Effector CD8-positive, alpha-beta T cell (primary cell): ENCODE measurements at places on chromosomes 6 and 20.

GRCh38 chr20:31922181-31922580, 29.7 kb downstream of the PDRG1 start:
- no peak for DNase-seq

GRCh38 chr20:51385646-51386530, 156.6 kb downstream of the NFATC2 start:
- DNase-seq = no peak

GRCh38 chr20:9163251-9163650, 94.4 kb downstream of the PLCB4 start:
- DNase-seq = no peak

GRCh38 chr6:37262446-37263026, 4.6 kb upstream of the TMEM217 start:
- no peak for DNase-seq

- no peak for DNase-seq
These were observed 27.6 kb upstream of the CGA start for GRCh38 chr6:87122477-87122876.

- no peak for DNase-seq
These were observed 122.4 kb downstream of the PTPRK start for GRCh38 chr6:128397996-128398395.

DNA sequence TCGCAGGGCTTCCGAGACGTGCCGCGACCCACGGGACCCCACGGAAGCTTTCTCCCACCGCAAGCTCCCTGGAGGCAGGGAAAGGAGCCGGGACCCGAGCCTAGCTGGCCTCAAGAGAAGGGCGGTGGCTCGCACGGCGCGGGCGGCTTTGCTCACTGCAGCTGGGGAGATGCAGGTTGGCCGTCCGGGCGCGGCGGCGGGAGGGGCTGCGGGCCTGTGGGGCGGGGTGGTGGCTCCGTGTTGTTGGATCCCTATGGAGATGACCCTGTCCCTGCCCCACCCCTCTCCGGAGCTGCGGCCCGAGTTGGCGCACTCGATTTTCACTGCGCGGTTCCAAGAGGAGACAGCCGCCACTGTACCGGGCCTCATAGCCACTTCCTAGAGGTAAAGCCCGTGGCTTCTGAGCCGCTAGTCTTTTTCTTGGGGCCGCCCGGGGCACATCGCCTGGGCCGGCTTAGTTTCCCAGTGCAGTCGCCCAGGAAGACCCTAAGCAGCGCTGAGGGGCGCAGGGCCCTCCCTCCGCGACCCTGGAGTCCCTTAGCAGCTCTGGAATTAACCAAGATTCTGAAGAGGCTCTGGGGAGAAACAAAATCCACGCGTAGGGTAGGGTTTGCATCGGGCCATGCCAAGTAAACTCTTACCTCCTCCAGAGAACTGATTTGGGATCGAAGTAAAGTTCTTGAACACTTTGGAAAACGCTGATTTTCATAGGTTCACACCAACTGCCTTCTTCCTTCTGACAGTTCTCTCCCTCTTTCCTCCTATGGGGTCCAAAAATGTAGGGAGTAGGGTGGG, at the start of gene ECT2L:
TSS of gene ECT2L (plus strand) at position 279 of the 795 bp plus-strand sequence. CDS start 17,188 bp downstream, outside the sequence.
- no peak for DNase-seq

DNA sequence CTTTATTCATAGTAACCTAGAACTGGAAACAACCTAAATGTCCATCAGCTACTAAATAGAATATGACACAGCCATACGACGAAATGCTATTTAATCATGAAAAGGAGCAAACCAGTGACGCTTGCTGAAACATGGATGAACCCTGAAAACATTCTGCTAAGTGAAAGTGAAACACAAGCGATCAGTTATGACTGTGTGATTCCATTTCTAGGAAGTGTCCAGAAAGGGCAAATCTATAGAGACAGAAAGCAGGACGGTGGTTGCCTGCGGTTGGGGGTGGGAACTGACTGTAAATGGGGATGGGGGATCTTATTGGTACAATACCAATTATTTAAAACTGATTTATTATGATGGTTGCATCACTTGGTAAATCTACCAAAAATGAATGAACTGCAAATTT, 126.8 kb downstream of the IPCEF1 start:
- no peak for DNase-seq

DNA sequence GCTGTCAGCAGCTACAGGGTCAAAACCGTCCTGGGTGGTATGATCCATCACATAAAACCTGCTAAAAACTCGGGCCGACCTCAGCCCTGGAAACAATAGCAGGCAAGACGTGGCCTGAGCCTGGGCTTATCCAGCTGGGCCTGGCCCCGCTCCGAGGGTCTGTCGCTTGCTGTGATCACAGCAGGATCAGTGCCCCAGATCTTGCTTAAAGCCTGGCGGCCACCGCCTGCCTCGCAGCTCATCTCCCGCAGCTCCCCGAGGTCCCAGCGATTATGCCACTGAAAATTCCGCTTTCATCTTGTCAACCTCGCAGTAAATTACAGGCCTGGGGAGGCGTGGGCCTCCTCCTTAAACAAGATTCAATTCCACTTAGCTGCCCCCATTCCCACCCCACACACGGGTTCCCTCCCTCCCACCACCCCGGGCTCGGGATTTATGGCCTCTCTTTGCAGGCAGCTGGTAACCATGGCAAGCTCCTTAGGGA, 40.1 kb downstream of the CDH22 start:
- DNase-seq = no peak
